B cell (primary cell): ENCODE measurements at places on chromosomes 1 and 21.

GRCh38 chr1:179955287-179955680 is 674 bp downstream of the CEP350 start:
- DNase-seq = no peak
- peaks cover under 1% of the 10 kb centered on the region for H3K36me3 ChIP-seq
- H3K4me3 ChIP-seq = peak overlapping the region; percentile 92

DNA sequence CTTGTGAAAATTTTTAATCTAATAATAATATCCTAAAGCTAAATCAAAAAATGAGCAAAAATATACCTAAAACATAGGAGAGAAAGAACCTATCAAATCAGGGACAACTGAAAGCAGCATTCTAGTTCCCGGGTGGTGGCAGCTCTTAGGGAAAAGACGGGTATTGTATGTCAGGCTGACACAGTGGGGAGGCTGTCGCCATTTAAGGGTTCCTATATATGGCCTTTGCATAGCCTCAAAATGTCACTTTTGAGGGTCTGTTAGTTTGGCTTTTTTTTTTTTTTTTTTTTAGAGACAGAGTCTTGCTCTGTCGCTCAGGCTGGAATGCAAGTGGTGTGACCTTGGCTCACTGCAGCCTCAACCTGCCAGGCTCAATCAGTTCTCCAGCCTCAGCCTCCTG is 6.0 kb downstream of the CLSTN1 start:
- no peaks in the 10 kb centered on the region for H3K27me3 ChIP-seq
- DNase-seq = no peak
- H3K27ac ChIP-seq = no peak overlapping the region
- no peak overlapping the region for H3K4me3 ChIP-seq
- H3K4me1 ChIP-seq = peaks cover 16% of the 10 kb centered on the region
- H3K36me3 ChIP-seq = no peaks in the 10 kb centered on the region

DNA sequence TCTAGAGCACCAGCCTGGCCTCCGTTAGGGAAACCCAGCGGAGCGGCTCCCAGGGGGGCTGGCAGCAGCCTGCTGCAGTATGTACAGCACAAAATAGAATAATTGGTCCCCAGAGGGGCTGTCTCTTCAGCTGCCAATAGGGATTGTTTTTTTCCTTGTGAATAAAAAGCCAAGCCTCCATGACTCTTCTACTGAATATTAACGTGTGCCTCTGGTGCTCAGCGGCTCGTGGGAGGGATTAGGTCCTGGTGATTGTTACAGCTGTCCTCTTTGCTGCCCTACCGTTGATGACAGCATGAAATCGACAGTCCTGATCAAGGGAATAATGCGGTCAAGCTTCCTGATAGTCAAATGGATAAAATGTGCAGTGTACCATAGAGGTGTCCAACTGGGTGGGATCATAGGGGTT is 190.7 kb upstream of the RUNX1 start:
- no peaks in the 10 kb centered on the region for H3K36me3 ChIP-seq
- DNase-seq = no peak
- no peak overlapping the region for H3K4me3 ChIP-seq
- H3K27me3 ChIP-seq = peaks cover 13% of the 10 kb centered on the region
- peaks cover 5% of the 10 kb centered on the region for H3K4me1 ChIP-seq
- H3K27ac ChIP-seq = no peak overlapping the region

- H3K27ac ChIP-seq = peak overlapping the region; percentile 31
- H3K4me3 ChIP-seq = no peak overlapping the region
- H3K27me3 ChIP-seq = no peaks in the 10 kb centered on the region
- H3K36me3 ChIP-seq = no peaks in the 10 kb centered on the region
- H3K4me1 ChIP-seq = peaks cover 74% of the 10 kb centered on the region
Observed at GRCh38 chr1:117635805-117636204, 30.0 kb downstream of the TENT5C start.

- H3K4me3 ChIP-seq = no peak overlapping the region
- H3K4me1 ChIP-seq = no peaks in the 10 kb centered on the region
- peaks cover 3% of the 10 kb centered on the region for H3K36me3 ChIP-seq
- no peak overlapping the region for H3K27ac ChIP-seq
Observed at GRCh38 chr1:90945287-90945686, 76.5 kb downstream of the ZNF644 start.
